ENCODE measurements at places on chromosomes 4 and X.

DNA sequence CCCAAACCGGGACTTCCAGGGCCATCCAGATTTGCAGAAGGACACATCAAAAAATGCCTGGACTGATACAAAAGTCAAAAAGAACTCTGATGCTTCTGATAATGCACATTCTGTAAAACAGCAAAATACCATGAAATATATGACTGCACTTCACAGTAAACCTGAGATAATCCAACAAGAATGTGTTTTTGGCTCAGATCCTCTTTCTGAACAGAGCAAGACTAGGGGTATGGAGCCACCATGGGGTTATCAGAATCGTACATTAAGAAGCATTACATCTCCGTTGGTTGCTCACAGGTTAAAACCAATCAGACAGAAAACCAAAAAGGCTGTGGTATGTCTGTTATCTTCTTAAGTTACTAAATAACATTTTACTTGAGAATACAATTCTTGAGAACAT is 9.2 kb downstream of the PLK4 start:
- DNase-seq = no peak

- DNase-seq = no peak
Observed at GRCh38 chr4:176435901-176436292, 116.1 kb downstream of the SPCS3 start.

- DNase-seq = no peak
Observed at GRCh38 chr4:26319949-26320537, 771 bp upstream of the RBPJ start.

- no peak for DNase-seq
Observed at GRCh38 chr4:153439831-153440230, 26.3 kb upstream of the TMEM131L start.

DNA sequence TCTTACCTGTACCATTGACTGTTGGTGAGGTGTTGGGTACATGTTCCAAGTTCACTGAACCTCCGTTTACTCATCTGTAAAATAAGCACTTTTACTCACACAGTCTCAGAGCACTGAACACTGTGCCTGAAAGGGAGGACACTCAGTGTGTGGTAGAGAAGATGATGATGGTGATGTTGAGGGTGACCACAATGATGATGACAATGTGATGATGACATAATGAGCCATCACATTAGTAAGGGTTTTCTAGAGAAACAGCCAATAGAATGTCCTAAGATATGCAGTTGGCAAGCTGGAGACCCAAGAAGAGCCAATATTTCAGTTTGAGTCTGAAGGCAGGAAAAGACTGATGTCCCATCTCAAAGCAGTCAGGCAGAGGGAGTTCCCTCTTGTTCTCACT is 315.4 kb upstream of the IGFBP7 start:
- no peak for DNase-seq

DNA sequence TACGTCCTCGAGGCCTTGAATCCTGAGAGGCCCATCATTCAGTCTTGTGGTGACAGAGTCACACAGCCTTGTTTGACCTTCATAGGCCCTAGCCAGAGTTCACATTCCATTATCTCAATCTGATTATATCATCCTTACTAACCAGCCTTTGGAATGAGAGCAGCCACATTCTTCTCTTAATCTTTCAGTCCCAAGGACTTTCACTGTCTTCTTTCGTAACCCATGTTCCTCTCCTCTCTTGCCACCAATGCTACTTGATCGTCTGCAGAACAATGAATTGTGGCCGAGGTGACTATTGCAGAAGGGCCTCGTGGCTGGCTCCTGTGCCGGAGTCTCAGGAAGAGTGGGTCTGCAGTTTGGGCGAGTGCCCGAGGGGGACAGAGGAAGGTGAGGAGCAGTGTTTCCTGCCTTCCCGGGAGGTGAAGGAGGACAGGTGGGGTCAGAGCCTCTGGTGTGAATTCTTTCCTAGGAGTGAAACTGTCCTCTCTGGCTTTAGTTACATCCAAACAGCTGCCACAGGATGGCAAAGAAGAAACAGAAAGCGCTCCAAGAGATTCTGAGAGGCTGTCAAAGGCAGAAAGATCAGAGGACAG is 94.6 kb downstream of the LIMCH1 start:
- no peak for DNase-seq

DNA sequence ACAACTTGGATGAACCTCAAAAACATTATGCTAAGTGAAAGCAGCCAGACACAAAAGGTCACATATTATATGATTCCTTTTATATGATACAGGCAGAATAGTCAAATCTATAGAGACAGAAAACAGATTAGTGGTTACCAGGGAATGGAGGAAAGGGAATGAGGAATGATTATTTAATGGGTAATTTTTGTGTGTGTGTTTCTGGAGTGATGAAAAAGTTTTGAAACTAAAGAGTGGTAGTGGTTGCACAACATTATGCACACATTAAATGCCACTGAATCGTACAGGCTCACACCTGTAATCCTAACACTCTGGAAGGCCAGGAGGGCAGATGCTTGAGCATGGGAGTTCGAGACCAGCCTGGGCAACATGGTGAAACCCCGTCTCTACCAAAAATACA is 19.6 kb upstream of the SOD3 start:
- DNase-seq = no peak

DNA sequence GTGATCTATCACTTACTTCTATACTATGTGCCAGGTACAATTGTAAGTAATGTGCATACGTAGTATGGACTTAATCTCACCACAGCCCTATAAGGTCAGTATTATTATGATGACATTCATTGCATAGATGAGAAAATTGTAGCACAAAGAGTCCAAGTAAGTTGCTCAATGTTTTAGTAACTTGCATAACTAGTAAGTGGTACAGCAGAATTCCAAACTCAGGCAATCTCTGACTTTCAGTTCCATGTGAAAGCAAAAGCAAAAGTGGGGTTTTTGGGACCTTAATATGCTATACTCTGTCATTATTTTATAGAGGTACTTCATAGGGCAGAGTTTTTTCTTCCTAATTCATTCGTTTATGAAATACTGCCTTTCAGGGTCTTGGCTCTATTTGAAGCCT is 188.8 kb upstream of the VEGFC start:
- no peak for DNase-seq

DNA sequence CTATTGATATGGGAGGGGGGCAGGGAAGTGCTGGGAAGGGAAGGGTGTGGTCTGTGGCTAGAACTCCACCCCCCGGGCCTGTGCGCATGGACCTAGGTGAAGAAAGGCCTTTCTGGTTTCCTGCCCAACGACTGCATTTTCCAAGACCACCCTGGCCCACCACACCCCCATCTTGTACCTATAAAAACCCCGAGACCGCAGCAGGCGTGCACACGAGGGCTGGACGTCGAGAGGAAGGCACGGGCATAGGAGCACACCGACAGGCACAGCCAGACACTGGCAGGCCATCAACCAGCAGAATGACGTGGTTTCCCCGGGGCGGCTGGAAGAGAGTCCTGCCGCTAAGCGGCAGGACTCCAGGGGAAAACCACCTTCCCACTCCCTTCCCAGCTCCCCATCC is 981.1 kb downstream of the PCDH7 start:
- DNase-seq = no peak

DNA sequence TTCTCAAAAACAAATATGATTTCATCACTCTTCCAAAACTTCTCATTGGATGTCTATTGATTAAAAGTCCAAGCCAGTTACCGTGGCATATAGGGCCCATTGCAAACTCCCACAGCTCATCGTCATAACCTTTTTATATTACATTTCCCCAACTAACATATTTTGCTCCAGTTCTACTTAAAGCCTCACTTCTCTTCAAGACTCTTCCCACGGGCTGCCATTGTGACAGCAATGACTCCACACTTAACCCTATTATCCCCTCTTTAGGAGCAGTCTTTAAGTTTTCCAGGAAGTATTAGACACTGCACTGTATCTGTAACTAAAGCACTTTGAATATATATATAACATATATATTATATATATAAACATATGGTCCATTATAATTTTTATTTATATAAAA is 44.5 kb downstream of the DTHD1 start:
- DNase-seq = no peak

DNA sequence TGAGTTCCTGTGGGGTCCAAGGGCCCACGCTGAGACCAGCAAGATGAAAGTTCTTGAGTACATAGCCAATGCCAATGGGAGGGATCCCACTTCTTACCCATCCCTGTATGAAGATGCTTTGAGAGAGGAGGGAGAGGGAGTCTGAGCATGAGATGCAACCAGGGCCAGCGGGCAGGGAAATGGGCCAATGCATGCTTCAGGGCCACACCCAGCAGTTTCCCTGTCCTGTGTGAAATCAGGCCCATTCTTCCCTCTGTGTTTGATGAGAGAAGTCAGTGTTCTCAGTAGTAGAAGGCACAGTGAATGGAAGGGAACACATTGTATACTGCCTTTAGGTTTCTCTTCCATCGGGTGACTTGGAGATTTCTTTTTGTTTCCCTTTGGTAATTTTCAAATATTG is 4.8 kb downstream of the MAGEA11 start:
- no peak for DNase-seq

DNA sequence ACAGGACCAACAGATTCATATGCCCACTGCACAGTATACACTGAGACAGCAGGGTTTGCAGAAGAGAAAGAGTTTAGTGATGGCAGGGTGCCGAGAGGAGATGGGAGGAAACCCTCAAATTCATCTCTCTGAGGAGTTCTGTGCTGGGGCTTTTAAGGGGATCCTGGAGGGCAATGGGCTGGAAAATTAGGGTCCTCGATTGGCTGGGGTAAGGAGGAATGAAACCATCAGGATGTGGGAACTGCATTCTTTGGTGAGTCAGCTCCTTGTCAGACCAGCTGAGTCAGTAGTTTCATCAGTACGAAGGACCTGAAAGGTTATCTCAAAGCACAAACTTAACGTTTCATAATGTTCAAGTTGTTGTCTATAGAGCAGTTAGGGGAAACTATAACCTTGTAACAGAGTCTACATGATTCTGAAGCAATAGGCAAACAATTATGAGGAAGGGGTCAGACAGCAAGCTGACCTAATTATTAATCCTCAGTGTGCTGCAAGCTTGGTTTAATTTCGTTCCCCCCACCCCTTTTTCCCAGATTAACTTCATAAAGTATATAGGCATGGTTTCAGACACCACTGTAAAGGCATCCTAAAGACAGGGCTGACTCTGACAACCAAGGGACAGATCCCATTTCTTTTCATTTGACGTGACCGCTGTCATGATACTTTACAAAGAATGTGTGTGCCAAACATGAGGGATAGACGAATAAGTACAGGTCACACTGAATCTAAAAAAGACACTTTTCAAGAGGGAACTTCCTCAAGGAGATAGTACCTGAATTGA is 1.5 kb upstream of the MSMO1 start:
- DNase-seq = no peak

DNA sequence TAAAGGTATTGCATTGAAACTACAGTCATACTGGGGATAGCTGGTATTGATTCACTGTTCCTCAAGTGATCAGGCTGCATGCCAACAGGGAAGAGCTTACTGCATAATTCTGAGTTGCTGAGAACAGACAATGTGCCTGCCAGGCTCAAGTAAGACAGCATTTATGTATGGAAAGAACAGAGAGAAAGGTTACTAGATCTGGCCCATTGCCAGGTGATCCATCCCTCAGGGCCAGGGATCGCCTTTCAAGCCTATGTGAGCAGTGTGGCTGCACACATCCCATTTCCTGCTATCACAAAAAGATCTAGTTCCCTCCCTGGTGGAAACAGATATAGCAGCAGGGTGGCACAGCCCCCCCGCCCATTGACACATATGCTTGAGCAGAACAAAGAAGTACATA is 254.0 kb downstream of the TMA16 start:
- no peak for DNase-seq

DNA sequence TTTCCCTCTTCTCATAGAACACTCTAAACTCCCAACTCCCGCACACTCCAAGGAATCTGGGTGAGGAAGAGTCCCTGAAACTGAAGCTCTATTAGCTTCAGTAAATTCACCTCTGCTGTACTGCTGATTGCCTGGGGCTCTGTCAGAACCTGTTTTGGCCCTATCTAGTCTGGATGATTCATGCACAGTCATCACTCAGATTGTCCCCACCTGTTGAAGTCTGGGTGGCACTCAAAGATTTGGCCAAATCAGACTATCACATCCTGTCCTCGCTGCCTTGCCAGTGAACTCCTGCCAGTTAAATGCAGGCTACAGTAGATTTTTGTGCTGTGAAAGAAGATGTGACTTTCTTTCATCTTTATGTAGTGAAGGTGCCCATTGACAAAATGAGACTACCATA is 63.5 kb upstream of the EMCN start:
- DNase-seq = no peak

DNA sequence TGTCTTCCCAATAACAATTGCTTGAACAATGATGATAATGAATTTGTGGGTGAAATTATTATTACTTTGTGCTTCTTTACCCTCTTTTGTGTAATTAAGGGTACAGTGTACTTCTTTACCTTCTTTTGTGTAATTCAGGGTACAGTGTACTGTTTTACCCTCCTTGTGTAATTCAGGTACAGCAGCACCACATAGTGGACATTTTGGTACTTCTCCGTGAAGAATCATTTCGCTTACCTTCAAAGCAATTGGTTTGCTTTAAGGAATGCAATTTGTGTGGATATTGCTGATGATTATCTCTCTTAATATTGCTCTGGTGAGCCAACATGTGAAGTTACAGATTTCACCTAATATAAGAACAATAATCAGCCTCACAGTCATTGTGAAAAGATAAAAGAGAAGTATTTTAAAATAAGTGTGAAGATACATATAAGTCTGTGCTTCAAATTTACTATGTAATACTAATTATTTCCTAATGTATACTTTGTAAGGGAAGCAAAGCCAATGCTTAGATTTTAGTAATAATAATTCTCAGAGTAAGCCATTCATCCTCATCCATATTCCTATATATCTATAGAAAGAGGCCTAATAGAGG is 27.2 kb upstream of the SEC24B start:
- peak; percentile 42 for DNase-seq

All from neural crest cell (in vitro differentiated cells).